ENCODE measurements at places on chromosomes 4 and X.

DNA sequence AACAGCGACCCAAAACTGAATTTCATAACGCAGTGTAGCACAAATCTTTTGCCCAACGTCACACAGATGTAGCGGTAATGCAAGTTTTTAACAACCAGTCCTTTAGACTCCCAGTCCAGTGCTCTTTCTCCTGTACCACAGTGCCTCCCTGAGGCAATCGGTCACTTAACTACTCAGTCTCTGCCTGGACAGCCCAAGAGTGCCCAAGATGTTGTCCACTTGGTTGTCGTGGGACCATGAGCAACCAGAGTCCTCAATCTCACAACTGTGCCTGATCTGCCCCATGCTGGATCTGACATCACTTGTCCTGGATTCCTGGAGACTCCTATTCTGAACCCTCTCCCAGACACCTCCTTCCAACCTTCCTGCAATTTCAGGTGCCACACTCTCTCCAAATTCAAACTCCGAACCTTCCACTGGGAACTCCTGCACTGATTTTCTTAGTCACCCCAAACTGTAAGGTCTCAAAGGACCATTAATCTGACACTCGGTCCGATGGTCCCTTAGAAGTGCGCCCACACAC is 702 bp downstream of the MMGT1 start:
- DNase-seq: no peak

DNA sequence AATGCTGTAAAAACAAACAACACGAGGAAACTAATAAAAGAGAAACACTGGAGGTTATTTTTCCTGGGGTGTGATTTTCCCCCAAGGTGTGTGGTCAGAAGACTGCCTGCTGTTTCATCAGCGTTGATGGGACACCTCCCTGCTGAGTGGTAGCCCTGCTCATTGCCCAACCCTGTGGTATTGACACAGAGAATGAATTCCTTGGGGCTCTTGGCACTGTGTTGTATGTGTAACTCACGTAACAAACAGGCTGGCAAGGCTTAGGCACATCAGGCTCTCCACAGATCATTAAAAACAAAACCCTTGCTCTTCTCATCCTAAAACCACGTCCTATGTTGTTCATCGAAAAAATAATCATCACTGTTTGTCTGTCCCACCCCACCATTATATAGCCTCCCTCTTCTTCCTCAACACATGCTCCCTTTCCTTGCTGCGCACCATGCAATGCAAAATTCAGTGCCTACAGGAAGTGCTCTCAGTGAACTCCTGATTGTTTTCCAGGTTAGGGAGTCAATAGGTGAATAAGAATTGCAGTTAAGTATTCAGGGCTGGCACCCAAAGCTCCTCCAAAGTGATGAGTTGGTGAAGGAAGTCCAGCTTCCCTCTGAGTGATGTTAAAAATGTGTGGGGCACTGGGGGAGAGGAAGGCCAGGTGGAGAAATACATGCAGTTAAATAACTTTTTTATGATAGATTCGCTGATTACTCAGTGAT is 11.4 kb upstream of the PUDP start:
- peak; percentile 48 for DNase-seq

- no peak for DNase-seq
Observed at GRCh38 chrX:97787849-97788248, 904.1 kb downstream of the RPA4 start.

DNA sequence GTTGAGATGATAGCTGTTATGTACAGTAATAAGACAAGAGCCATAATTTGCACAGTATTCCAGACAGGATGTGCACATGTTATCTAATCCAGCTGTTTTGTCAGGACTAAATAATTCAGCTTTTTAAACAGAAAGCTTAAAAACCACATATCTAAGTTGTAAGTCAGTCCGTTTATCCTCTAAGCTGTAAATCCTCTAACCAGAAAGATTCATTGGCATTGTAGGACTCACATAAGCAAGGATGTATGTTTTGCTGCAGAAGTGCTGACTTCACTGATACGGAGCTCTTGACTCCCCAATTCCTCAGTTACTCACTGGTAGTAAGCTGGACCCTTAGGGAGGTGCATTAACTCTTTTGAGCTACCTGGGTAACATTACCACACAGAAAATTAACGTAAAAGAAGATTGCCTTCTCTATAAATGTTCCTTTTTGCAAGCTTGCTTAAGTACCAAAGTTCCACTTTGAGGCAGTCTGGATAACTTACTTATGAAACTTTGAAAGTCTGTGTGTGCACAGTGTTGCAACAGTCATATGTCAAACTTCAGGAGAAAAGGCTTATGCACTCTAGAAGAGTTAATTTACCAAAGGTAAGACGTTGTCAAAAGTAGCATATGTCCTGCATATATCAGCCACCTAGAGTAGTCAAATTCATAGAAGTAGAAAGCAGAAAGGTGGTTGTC is 58.3 kb upstream of the MAGEB2 start:
- no peak for DNase-seq

GRCh38 chr4:33714971-33715370 is 2529.3 kb downstream of the ARAP2 start:
- no peak for DNase-seq
